ENCODE measurements at places on chromosomes 7 and 10. TPM values are rescaled to one million over a fixed set of nuclear protein-coding genes. Genes with fewer than 3 reads are reported as not detected.

- DNase-seq: no peak
Observed at GRCh38 chr10:124592101-124592500, 130.5 kb downstream of the LHPP start.

DNA sequence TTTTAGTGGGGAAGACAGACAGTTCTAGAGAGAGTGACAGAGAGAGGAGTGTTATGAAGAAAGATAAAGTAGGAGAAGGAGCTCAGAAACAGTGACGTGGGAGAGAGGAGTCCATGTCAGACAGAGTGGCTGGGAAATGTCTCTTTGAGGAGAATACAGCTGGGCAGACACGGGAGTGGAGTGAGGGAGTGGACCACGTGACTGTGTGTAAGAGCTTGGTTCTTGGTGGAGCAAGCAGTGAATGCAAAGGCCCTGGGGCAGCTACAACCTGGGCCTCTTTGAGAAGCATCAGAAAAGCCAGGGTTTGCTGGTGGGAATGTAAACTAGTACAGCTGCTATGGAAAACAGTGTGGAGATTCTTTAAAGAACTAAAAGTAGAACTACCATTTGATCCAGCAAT is 11.9 kb upstream of the PLEKHS1 start:
- no peak for DNase-seq

GRCh38 chr10:34433241-34434076 is 381.6 kb downstream of the PARD3 start:
- no peak for DNase-seq

AGBL3 gene
- total RNA-seq: 1.7 TPM
